ENCODE measurements at places on chromosomes 4 and X.

GRCh38 chr4:98517218-98518021 lies 141.0 kb downstream of the TSPAN5 start:
- DNase-seq, result no peak

GRCh38 chr4:95877636-95878035 lies 37.7 kb downstream of the PDHA2 start:
- no peak for DNase-seq

DNA sequence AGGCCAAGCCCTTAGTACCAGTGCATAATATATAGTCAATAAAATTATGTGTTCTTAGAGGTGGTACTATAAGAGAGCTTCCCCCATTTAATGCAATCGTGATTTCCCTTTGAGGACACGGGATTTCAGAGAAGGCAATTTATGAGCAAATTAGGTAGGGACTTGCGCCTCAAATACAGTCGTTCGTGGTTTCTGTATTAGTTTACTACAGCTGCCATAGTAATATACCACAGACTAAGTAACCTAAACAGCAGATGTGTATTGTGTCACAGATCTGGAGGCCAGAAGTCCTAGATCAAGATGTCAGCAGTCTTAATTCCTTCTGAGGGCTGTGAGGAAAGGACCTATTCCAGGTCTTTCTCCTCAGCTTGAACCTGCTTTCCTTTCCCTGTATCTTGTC lies 1.5 kb upstream of the PUDP start:
- no peak for DNase-seq

DNA sequence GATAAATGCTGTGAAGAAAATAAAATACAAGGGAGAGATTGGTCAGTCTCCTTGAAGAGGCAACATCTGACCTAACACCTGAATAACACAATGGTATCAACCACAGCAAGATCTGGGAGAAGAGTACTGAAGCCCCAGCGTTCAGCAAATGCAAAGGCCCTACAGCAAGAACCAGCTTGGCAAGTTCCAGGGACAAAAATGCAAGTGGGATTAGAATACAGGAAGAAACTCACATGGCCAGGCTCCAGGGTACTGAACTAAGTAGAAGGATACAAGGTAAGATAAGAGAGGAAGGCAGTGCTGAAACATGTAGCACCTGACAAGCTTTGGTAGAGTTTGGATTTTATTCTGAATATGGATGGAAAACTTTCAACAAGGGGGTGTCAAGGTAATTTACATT lies 3.6 kb downstream of the SMIM14 start:
- no peak for DNase-seq

- DNase-seq, result no peak
Measured at GRCh38 chrX:650324-650723, 19.7 kb downstream of the SHOX start.

Measured in activated gamma-delta T cell treated with anti-CD3 and anti-CD28 coated beads, Interleukin-2, amount 50 U/mL, for 16 hours (primary cell).